ENCODE measurements at places on chromosomes 7 and 10.

GRCh38 chr10:31031205-31031557 lies 484 bp downstream of the ZNF438 start:
- DNase-seq, result no peak

DNA sequence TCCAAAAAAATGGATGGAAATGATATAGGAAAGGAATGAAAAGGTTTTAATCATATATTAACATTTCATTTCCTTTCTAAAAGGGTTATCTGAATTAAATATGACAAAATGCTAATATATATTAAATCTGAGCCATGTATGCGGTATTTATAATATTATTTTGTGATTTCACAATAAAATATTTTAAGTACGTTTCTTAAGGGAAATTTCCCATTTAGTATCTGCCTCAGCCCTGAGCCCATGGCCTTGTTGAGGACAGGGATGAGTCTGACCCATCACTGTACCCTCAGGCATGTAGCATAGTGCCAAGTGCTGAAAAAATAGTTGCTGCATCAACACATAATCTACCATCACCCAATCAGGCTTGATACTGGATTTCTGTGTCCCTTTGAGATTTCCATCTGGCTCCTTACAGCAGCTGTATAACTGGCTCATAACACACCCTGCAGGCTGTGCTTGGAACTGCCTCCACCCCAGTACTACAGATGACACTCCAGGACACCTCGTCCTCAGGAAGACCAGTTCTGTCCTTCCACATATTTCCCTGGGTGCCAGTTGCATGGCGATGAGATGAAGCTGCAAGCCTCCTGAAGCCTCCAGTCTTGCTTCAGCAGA lies 59.4 kb upstream of the ASAH2 start:
- DNase-seq, result peak; percentile 7

- no peak for DNase-seq
These were observed 302.0 kb downstream of the ETV1 start for GRCh38 chr7:13687500-13687899.

GRCh38 chr10:17426263-17426750 lies 28.1 kb downstream of the ST8SIA6 start:
- peak; percentile 19 for DNase-seq

DNA sequence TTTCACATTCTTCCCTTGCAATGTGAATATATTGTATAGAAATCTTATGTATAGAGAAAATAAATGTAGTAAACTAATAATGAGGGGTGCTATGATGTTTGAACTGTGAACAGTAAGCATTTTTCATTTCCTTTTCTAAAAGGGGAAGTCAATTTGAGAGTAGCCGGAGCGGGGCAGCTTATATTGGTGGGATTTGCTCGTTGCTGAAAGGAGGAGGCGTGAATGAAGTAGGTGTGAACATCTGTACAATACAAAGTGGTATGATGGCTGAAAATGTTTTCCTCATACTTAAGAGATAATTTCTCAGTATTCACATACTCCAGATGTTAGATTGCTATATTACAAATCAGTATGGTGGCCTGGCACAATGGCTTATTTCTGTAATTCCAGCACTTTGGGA lies 87.1 kb downstream of the SRI start:
- no peak for DNase-seq

DNA sequence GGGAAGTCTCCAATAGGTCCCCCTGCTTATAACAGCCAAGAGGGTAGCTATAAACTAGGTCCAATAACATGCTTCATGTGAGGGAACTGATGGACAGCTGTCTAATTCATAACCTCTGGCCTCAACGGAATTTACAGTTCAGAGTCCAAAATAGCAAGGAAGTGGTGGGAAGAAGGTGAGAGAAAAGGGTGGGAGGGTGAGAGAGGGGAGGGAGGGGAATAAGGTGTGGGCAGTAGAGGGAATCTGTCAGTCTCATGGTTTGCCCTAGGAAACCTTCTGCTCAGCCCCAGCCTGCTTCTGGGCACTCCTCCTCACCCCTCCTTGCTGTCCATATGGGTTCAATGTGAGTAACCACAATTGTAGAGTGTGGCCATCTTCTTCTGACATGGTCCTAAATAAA lies 133.4 kb upstream of the ADO start:
- no peak for DNase-seq

GRCh38 chr10:75858339-75858738 lies 426.9 kb downstream of the LRMDA start:
- no peak for DNase-seq

DNA sequence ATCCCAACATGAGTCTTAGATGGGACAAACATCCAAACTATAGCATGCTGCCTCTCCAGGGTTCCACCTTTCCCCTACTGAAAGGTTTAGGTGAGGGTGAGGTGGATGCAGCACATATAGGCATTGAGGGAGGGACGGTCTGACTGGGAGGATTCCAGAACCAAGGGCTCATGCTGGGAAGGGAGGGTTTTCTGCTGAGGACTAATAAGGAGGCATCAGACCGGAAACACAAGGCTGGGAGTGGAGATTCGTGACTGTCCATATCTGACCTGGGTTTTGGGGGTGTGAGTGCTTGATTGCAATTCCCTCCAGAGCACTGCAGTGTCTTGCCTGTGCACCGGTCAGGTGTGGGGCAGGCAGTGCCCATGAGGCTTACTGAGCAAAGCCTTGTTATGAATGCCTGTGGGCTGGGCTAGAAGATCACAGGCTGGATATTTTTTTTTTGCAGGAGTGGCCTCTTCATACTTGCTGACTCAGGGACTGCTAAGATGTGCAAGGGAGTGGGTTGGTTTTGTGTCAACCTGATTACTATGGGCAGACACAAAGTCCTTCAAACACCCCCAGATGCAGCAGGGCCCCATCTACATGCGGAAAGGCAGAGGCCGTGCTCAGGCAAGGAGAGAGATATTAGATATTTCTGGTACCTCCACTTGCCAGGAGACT lies 26.7 kb downstream of the DMBT1 start:
- no peak for DNase-seq

DNA sequence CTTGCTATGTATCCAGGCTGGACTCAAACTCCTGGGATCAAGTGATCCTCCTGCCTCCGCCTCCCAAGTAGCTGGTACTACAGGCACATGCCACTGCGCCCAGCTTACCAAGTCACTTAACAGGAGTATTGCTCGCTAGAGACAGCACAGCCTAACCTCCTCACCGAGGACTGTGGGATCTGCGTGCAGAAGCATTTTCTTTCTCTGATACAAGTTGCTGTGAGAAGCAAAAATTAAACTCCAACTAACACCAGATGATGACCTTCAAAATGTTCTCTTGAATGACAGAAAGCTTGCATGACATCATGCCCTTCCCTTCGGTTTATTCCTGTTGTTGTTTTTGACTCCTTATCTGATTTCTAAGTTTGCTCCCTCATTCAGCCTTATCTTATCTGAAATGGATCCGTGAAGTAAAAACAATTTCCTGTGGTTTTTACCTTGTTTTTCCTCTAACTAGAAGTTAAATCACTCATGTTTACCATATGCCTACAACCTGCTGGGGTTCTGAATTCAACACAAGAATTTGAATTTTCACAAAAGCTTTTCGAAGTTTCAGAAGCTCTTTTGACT lies 94.4 kb upstream of the KIF5B start:
- DNase-seq, result no peak

GRCh38 chr7:77353407-77353721 lies 62.8 kb downstream of the GSAP start:
- no peak for DNase-seq

DNA sequence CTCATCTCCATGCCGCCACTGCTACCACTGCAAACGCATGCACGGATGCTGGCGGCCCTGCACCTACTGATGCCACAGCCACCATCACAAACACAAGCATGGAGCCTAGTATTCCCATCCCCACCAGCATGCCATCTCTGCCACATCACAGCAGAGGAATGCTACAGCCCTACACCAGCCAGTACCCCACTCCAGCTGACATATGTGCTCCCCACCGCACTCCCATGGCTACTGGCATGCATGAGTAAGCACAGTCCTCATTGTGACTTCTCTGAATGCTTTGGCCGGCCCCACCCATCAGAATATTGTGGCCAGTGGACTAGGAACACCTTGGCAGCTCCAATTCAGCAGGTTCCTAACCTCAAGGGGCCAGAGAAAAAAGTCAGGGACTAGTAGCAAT lies 705.5 kb downstream of the POM121L12 start:
- no peak for DNase-seq

- no peak for DNase-seq
These were observed 336.8 kb downstream of the PLXNA4 start for GRCh38 chr7:132239422-132239994.

- DNase-seq, result no peak
These were observed 620.9 kb downstream of the TNS3 start for GRCh38 chr7:46960970-46961369.

DNA sequence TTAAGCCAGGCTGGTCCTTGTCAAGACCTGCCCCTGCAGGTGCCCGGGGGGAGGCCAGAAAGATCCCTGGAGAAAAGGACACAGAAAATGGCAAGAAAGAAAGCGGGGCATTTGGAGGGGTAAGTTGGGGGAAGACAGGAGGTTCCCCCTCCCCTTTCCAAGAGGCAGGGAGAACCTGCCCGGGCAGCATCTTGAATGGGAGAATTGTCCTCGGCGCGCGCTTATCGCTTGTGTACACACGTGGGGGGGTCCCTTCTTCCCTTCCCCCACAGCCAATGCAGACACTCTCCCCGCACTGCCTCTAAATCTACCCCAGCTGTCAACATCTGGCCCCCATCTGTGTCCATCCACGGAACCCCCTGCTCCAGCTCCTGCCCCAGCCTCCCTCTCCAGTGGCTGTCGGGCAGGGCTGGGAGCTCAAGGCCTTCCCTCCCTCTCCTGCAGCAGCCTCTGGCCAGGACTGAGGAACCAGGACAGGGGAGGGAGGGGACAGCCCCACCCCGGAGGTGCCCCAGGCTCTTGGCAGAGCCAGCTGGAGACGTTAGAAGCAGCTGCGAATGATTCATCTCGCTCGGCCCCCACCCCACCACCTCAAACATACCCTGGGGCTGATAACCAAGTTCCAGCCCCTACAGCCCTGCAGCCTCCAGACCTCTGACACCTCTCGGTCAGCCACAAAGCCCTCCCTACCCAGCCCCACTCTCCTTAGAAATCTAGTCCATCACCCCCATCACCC lies 25.3 kb downstream of the EPHB4 start:
- DNase-seq, result no peak

Data from CD4-positive, alpha-beta T cell treated with Interleukin-17A for 4 hours (primary cell).